ENCODE measurements at places on chromosomes 2 and 18.

GRCh38 chr2:95345563-95346230, 48.5 kb downstream of the KCNIP3 start:
- DNase-seq: peak; percentile 97

DNA sequence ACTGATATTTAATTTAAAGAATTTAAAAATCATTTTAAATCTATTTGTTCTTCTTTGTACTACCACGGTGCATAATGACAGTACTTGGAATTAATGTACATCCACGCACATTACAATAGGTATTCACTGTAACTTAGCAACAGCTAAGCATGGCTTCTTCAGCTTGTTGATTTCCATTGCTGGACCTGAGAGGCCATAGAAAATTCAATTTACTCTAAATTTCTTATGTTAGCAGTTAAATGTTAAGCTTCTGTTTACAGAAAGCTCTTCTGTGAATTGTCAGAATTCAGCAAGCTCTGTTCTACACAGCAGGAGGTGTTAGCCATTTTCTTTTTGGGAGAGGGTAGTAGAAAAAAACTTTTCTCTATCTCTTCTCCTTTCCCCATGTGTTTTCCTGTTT, 1149.3 kb upstream of the CDH2 start:
- DNase-seq: no peak

- DNase-seq: no peak
Measured at GRCh38 chr2:60549238-60549927, 4.1 kb downstream of the BCL11A start.

GRCh38 chr2:57740891-57741290, 305.7 kb upstream of the VRK2 start:
- no peak for DNase-seq

- no peak for DNase-seq
Measured at GRCh38 chr18:24868311-24868710, 407.9 kb downstream of the HRH4 start.

- no peak for DNase-seq
Measured at GRCh38 chr2:226184940-226185615, 614.5 kb downstream of the IRS1 start.

GRCh38 chr2:100207411-100207885, 65.1 kb upstream of the AFF3 start:
- no peak for DNase-seq

DNA sequence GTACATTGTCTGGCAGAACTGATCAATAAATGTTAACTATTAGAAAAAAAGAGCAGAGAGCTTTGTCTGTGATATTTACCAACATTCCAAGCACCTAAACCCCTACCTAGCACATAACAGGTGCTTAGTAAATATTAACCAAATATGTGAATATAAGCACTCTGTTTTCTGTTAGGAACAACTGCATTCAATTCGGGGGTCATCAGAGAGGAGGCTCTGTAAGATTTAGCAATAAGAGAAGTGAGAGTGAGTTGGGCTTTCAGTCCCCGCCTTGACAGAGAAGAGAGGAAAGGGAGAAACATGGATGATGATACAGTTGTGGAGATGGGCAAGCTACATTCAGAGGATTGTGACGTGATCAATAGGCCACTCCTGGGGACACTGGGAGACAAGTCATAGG, 47.7 kb downstream of the MYOM1 start:
- DNase-seq: no peak

GRCh38 chr2:42191285-42192009, 22.3 kb downstream of the EML4 start:
- DNase-seq: no peak

- DNase-seq: no peak
Measured at GRCh38 chr2:150552041-150552820, 64.8 kb upstream of the RND3 start.

All from aorta (tissue), 5 donors.